Heart right ventricle (tissue), 16 donors: ENCODE measurements at places on chromosomes 5 and 9. TPM values are rescaled to one million over a fixed set of nuclear protein-coding genes. Genes with fewer than 3 reads are reported as not detected.

AK8 gene
- 1.0 TPM for total RNA-seq

IFNA13 gene
- not detected for total RNA-seq

COL23A1 gene
- 27.6 TPM for total RNA-seq

STPG3 gene
- not detected for total RNA-seq

IGFBPL1 gene
- total RNA-seq = not detected

CCNJL gene
- 4.5 TPM for total RNA-seq

DNA sequence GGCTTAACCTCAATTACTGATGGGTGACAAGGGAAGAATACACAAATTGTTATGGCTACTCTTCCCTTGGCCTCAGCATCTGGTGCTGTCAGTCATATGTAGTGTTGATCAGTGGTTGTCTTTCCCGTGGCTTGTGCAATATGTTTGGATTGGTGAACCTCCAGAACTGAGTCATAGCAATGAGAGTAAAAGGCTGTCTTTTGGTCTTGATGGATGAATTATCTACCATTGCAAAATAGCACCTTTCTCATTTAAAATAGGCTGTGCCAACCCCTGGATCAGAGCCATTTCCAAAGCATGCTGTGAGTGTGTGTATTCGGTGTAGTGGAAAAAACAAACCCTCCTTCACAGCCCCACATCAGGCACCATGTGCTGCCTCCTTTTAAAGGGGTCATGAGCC is 14.6 kb upstream of the F2R start:
- DNase-seq = no peak

DNA sequence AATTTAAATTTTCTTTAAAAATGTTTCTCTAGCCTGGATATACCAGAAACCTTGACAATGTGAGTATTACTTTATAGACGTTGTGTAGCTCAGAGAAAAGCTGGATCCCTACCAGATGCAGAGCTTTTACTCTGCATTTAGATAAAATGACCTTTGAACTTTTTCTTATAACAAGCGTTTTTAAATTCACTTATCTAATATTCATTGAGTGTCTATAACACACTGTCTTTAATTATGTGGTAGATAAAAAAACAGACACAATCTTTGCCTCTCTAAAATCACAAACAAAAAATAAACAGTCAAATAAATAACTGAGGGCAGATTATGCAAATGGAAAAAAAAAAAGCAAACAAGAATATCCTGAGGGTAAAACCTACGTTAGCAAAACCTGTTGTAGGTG is 773.6 kb downstream of the CDH12 start:
- no peak for DNase-seq

- no peak for DNase-seq
Measured at GRCh38 chr5:27026801-27027200, 11.6 kb downstream of the CDH9 start.

DNA sequence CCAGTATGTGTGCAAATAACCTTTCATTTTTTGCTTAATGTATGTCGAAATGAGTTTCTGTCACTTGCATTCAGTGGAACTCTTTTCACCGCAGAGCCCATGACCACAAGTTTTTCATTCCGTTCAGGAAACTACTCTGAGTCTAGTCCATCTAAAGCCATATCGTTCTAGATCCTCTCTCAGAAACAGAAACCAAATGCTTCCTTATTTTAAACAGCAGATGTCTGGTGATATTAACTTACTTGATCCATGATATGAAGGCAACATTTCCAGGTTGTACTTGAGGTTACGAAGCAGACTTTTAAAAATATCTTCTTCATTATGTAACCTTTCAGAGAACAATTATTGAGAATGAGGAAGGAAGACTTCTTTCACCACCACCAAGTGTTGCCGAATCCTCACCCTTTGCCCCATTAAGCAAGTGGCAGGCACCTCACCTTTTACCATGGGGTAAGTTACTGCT is 72.4 kb upstream of the GNAQ start:
- no peak for DNase-seq

- no peak for DNase-seq
Measured at GRCh38 chr9:137325124-137325523, 23.1 kb upstream of the NRARP start.

- DNase-seq = no peak
Measured at GRCh38 chr5:159262472-159262858, 625 bp upstream of the UBLCP1 start.

GRCh38 chr9:12822111-12822510 is 47.3 kb downstream of the LURAP1L start:
- DNase-seq = no peak

DNA sequence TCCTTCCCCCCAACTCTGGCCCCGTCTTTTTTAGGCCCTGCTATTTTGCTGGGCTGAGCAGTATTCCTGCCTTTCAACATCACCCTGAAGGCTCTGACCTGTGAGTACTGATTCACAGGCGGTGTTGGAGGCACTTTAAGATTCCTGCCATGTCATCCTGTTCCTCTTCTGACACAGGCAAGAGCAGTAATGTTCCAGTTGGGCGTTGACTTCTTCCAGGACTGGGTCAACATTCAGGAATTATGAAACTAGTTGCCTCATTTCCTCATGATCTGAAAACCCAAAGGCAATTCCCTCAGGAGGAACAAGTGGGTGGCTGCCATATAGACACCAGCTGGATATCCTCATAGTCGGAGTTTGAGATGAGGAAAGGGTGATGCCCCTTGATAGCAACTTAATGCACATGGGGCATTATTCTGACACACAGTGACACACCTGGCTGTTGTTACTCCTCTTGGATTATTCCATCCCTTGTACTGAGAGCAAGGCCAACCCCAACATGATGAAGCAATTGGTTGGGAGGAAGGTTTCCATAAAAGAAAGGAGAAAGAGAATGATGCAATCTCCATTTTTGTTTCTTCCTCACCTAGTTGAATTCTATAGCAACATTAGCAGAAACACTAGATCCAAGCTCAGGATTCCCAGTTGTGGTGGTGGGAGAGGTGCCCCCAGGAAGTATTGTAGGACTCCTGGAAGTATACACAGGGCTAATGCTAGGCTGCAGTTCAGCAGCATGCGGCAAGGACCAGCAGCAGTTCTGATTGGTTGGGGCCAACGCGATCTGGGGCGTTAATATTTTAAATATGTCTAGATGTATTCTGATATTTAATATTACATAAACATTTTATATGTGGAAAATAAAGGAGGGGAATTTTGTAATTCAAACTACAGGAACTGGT is 19.6 kb upstream of the GLRX start:
- DNase-seq = no peak

- DNase-seq = no peak
Measured at GRCh38 chr5:8908055-8908683, 637.7 kb downstream of the SEMA5A start.

DNA sequence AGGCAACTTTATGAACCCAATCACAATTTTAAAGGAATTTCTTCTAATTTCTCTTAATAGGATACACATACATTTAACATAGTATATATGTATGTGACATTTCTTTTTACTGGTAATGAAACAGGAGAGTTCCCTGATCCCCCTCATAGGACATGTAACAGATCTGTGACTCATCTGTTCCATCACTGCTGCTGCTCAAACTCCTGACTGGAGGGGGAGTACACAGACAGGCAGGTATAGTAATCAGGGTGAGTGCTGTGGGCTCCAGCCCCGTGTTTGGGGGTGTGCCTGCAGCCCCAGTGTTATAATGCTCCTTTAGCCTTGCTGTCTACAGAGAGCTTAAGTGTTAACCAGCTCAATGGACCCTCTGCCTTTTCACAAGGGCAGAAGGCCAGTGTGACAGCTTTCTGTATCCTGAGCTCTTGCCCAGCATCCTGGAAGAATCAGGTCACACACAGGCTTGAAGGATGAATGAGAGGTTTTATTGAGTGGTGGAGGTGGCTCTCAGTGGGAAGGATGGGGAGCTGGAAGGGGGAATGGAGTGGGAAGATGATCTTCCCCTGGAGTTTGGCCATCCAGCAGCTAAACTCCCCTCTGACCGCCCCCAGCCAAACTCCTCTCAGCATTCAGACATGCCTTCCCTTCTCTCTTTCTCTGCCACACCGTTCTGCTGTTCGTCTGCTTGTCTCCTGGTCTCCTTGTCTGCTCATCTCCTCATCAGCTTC is 161.3 kb downstream of the ZNF608 start:
- DNase-seq = no peak

DNA sequence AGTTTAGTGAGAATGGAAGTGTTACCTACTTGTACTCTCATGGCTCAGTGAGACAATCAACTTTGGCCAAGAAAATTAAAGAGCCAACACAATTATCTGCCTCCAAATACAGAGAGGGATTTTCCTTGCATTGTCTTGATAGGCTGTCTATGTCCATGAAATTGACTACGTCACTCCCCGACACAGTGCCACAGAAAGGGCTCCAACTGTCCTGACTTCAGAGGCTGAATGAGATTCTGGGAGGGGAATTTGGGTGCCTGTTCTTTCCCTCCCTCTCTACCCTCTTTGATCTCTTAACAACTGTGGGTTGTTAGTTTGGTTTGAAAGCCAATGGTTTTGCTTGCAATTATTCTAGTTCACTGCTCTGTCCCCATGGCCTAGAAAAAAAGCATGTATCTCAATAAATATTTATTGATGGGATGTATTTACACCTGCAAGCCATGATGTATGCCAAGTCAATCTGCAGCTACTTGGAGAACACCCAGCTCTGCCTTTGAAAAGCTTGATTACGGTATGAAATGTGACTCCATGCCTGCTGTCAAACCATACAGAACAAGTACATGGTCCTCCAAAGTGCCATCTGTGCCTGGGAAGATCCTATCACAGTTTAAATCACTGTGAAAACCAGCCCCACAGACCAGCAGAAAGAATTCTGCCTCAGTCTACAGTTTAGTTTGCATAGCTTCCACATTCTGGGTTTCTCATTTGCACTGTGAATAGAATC is 37.3 kb downstream of the CAPSL start:
- DNase-seq = no peak
